ENCODE measurements at places on chromosomes 5 and 9.

DNA sequence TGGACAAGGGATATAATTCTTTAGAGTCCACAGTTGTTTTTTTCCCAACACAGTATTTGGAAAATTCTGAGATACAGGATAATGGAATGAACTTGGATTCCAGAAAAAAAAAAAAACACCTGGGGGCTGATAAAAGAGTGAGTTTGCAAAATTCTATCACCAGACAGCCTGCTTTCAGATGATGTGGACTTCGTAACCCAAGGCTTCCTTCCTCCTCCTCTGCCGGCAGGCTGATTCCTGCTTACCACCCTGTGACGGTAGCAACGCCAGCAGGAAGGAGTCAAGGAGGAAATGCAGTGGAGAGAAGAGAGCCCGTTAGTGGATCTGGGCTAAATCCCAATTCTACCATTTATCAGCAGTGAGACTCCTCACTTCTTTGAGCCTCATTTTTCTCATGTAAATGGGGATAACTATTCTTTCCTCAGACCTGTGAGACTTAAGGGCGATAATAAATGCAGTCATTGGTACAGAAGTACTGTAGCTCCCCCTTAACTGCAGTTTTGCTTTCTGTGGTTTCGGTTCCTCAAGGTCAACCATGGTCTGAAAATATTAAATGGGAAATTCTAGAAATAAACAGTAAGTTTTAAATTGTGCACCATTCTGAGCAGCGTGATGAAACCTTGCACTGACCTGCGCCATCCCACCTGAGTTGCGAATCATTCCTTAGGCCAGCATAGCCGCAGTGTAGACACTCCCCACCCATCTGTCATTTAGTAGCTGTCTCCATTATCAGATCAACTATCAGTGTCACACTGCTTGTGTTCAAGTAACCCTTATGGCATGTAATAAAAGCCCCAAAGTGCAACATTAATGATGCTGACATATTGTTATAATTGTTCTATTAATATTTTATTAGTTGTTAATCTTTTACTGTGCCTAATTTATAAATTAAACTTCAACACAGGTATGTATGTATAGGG lies 71.4 kb downstream of the DCP2 start:
- DNase-seq: no peak

DNA sequence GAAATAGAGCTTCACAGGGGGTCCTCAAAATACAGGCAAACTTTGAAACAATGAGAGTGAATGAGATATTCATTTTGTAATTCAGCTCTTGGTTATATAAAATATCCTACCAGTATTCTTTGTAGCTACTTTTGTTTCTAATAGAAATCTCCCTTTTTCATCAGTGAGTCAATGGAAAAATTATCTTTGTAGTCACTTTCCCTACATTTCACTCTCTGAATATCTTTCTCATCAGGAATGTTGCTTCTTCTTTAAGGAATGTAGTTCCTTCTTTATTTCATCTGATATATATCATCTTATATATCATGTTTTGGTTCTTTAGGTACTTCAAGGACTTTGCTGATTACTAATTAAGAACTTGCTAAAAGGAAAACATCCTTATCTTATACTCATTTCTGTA lies 280.3 kb upstream of the NUDT12 start:
- no peak for DNase-seq

- no peak for DNase-seq
Observed at GRCh38 chr5:21071986-21072385, 1084.0 kb upstream of the CDH18 start.

DNA sequence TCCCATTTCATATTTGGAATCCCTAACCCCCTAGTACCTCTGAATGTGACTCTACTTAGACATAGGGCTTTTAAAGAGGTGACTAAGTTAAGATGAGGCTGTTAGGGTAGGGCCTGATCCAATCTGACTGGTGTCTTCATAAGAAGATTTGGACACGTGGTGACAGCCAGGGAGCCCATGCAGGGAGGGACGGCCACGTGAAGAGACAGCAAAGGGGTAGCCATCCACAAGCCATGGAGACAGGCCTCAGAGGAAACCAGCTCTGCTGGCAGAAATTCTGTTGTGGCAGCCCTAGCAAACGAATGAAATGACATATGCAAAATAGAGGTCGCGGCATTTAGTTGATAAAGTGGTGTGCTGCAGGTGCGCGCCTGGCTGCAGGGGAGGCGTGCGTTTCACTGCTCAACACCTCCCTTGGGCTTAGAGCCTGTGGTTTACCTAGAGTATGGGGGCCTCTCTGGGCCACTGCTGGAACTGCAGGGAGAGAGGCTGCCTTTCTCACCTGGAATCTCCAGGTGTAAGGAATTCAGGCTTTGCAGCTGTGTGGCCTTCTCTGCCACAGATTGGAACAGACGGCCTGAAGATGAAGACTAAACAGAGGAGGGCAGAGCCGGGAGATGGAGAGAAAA lies 7.1 kb upstream of the AFAP1L1 start:
- DNase-seq: peak; percentile 23

DNA sequence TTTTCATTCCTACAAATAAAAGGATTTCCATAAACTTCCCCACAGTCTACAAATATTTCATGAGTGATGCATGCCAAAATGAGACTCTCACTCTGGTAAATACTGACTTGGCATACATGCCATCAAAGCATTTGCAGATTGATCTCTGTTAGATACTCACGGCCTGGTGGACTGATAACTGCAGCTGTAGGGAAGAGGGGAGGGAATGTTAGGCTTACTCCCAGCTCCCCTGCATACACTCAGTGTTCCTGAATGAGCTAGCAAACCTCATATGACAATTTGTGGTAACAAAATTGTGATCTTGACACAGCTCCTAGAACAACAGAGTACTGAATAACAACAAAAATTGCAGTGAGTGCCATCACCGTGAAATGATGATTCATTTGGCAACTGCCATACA lies 435.3 kb downstream of the NR2F1-AS1 start:
- no peak for DNase-seq

DNA sequence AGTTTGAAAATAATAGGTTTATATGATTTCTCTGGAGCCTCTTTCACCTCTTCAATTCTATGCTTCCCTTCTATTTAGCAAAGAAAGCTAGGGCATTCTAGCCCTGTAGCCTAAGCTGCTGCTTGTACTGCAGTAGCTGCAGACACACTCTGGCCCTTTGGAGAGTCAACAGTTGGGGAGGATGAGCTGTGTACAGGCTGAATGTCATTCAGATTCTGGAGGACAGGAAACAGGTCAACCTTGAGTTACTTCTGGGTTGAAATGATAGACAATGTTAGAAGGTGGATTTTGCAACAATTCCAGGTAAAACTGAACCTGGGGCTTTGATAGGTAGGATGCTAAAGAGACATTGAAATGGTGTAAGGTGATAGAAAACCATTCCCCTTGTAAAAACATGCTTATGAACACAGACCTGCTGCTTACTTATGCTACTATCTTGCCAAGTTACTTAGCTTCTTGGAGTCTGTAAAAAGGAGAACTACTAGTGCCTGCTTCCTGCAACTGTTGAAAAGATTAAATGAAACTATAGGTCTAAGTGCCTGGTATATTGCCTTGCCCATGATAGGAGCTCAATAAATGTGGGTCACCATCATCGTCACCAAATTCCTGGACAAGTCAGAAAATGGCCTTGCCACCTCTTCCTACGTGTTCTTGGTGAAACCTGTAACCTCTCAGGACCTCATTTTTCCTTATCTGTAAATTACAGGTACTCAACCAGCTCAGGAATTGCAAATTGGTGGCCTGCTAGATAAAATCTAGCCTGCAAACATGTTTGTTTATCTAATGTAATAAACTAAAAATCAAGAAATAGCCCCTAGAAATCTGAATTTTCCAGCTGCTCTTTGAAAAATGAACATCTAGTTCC lies 83.7 kb downstream of the GALNT10 start:
- DNase-seq: no peak

DNA sequence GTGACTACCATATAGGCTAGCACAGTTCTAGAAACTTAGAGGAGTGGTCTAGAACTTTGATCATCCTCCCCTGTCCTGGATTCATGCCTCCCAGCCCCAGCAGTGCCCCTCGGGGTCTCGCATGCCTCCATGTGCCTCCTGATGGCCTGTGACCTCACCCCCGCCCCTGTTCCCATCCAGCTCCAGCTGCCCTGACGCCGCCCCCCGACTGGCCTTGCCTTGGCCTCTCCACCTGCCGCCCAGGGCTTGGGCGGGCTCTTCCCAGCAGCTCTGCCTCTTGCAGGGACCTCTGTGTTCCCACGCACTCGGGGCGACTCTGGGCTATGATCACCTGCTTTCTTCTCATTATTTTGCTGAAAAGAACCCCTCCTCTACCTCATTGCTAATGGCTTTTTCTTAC lies 115.4 kb upstream of the PHYKPL start:
- DNase-seq: no peak

DNA sequence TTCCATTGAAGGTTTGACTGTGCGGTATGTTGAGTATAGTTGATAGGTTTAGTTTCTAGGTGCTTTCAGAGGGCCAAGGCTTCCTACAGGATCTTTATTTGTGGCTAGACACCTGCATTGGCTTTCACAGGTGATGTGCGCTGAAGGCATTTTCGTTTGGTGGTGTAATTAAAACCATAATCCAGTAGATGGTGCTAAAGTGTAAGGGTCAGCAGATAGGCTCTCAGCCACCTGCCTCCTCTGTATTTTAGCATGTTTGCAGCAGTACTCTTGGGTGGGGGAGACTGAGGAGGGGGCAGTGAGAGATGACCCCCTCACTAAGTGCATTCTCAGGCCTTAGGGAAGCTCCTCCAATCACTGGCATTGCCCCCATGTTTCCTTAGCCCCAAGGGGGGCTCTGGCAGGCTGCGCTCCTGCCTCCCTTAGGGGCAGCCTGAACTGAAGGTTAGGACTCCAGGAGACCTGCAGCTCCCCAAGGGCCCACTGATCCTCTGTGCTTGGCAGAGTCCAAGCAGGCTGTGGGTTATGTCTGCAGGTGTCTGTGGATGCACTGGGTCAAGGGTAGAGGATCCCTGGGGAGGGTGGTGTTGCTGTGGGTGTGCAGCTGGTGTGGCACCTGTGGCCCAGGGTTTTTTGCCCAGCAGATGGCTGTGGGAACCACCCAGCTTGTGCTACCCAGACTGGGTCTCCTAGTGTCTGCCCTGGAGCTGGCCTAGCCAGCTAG lies 23.4 kb downstream of the CDK20 start:
- DNase-seq: no peak

DNA sequence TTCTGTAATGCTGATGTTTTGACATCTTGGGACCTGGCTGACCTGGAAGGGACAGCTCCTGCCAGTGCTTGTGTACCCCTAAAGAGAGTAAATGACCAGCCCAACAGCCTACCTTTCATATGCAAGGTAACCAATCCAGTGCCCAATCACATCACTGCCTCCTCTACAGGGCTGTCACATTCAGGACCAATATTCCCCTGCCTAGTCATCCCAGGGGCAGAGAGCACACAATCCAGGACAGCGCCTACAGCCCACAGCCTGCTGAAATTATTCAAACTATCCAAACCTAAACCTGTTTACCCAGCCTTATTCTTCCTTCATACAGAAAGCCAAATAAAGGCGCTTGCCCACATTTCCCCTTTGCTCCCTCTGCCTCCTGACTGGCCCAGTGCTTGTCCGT lies 284.1 kb downstream of the CTNND2 start:
- no peak for DNase-seq

DNA sequence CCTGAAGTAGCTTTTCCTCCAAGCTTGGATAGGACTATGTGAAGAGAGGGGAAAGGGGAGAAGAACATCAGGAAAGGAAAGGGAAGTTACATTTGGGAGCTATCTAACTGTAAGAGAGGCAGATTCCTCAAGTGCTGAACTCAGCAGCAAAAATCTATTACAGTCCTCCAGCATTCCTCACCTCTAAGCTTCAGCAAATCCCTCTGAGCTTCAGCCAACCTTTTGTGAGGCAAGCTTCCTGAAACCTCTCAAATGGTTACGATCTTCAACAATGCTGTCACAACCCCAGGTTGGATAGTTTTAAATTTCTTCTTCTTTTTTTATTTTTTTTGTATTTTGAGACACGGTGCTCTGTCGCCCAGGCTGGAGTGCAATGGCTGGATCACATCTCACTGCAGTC lies 2.5 kb upstream of the RNF38 start:
- no peak for DNase-seq

- no peak for DNase-seq
Observed at GRCh38 chr5:92841604-92842155, 739.3 kb downstream of the NR2F1-AS1 start.

DNA sequence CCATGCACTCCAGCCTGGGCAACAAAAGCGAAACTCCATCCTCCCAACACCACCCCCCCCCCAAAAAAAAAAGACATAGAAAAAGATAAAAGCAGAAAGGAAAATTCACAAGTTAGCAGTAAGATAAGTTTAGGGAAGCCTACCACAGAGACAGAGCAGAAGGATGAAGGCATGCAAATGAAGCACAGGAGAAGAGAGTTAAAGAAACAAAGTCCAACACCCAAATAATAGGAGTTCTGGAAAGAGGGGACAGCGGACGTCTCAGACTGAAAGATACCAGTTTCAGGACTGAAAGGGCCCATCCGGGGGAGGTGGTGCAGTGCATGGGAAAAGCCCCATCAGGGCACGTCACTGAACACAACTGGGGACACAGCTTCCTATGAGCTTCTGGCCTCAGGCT lies 54.3 kb downstream of the OTULIN start:
- no peak for DNase-seq

- DNase-seq: no peak
Observed at GRCh38 chr5:16418471-16418922, 47.1 kb downstream of the ZNF622 start.

- DNase-seq: no peak
Observed at GRCh38 chr5:14765587-14765986, 101.1 kb downstream of the OTULIN start.

- no peak for DNase-seq
Observed at GRCh38 chr5:37846786-37847310, 7.0 kb upstream of the GDNF start.

- no peak for DNase-seq
Observed at GRCh38 chr5:36135988-36136387, 15.7 kb downstream of the LMBRD2 start.

- DNase-seq: no peak
Observed at GRCh38 chr5:144040615-144041305, 129.7 kb downstream of the YIPF5 start.

GRCh38 chr9:113158446-113158845 lies 7.6 kb downstream of the SLC31A2 start:
- no peak for DNase-seq

- no peak for DNase-seq
Observed at GRCh38 chr5:61768692-61769281, 436.7 kb downstream of the ZSWIM6 start.

DNA sequence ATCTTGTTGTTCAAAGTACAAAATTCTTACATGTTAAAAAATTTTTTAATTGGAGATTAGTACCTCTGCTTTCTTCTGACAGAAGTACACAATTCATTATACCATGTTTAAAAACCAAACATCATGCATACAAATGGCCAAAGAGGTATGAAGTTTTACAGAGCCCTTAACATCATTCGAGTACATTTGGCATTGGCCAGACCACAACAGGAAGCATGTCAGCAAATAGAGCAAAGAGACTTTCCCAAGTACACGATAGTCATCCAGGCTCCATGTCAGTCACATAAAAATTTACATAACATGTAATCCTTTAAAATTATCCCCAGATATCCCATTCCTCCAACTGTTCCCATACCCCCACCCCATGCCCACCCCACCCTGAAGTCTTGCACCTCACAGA lies 22.5 kb downstream of the HMGCS1 start:
- no peak for DNase-seq

GRCh38 chr9:116471093-116471906 lies 215.8 kb upstream of the TRIM32 start:
- no peak for DNase-seq
